ENCODE measurements at places on chromosomes 13 and 19.

DNA sequence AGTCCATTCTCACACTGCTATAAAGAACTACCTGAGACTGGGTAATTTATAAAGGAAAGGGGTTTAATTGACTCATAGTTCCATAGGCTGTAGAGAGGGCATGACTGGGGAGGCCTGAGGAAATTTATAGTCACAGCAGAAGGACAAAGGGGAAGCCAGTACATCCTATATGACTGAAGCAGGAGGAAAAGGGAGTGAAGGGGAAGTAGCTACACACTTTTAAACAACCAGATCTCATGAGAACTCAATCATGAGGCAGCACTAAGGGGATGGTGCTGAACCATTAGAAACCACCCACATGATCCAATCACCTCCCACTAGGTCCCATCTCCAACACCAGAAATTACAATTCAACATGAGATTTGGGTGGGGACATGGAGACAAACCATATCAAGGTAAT is 209.1 kb downstream of the DIAPH3 start:
- DNase-seq = no peak

DNA sequence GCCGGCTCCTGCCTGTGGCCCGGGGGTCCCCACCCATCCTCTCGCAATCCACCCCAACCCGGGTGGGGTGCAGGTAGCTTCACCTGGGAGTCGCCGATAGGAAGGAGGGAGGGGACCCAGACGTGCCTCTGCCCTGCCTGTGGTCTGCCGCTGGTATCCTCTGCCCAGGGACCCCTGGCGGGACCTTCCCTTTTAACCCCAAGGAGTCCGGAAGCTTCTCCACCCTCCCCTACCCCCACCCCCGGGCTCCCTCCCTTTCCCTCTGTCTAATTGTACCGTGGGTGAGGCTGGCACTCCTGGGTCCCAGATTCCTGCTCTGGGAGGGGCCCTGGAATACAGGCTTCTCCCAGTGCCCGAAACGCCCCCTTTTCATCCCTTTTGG is at the start of gene KLK10:
Gene KLK10, minus strand, starts transcription at position 166 of the 382 bp plus-strand sequence. CDS start 579 bp downstream, outside the sequence.
- no peak for DNase-seq

- no peak for DNase-seq
Observed at GRCh38 chr13:106859533-106859904, 291.6 kb upstream of the ARGLU1 start.

- DNase-seq = no peak
Observed at GRCh38 chr13:42260903-42261654, 10.9 kb upstream of the AKAP11 start.

DNA sequence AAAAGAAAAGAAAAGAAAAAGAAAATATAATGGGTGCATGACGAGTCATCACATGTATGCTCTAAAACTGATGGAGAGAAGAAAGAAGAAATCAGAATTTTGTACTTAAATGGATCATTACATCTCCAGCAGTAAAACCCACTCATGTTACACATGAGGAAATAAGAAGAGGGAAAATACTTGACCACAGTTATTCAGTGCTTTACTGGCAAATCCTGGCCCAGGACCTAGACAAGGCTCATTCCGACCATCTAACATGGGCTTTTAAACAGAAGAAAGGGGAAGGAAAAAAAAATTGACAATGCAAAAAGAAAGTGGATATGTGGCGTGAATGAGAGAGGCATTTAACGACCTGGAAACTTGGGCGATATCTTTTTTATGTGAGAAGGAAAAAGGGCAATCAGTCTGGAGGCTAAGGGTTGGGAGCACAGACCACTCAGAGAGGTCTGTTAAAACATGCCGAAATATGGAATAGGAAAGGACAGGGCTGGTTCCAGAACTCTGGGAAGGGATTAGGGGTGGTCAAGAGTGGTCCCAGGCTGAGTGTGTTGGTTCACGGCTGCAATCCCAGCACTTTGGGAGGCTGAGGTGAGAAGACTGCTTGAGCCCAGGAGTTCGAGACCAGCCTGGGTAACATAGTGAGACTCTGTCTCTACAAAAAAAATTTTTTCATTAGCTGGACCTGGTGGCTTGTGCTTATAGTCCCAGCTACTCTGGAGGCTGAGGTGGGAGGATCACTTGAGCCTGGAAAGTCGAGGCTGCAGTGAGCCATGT is 1.6 kb downstream of the SIGLECL1 start:
- no peak for DNase-seq

DNA sequence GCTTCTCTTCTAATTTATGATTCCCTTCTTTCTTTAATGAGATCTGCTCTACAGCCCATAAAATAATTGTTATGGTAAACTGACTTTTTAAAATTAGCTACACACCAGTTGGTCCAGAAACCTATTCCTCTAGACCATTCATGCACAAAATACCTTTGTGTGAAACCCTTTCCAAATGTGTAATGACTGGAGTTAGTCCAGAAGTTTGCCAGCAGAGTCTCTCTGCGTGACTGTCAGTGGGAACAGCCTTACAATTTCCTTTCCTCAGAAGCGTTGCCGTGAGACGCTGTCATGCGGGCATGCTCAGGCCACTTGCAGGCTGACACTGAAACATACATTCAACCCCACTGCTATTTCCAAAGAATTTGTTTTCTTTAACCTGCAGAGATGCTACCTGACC is 965.2 kb downstream of the PCDH9 start:
- DNase-seq = no peak

GRCh38 chr19:51372649-51373504 is at the start of gene NKG7:
Gene NKG7 (minus strand): TSS chr19:51372654. CDS start chr19:51372535, 119 bp downstream.
- no peak for DNase-seq

GRCh38 chr13:41621716-41622431 is 164.5 kb downstream of the RGCC start:
- DNase-seq = no peak

- no peak for DNase-seq
Observed at GRCh38 chr13:39918620-39919236, 263.3 kb downstream of the COG6 start.

- DNase-seq = no peak
Observed at GRCh38 chr19:16378291-16378889, 53.8 kb downstream of the KLF2 start.

DNA sequence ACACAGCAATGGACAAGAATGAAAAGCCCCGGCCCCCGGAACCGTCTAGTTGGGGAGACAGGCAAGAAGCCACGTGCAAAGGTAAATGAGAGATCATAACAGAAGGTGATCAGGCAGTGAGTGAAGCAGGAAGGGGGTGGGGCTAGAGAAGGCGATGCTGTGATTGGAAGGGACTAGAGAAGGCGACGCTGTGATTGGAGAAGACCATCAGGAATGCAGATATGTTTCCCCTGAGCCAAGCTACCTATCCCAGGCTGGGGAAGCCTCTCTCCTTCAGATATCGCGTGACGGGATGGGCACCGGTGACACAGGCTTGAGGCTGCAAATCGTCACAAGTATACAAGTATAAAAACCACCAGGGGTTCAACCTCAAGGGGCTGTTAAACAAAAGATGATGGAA is 21.8 kb downstream of the DCAF15 start:
- DNase-seq = no peak

GRCh38 chr19:42067315-42067888 is 2.6 kb downstream of the GRIK5 start:
- DNase-seq = no peak

DNA sequence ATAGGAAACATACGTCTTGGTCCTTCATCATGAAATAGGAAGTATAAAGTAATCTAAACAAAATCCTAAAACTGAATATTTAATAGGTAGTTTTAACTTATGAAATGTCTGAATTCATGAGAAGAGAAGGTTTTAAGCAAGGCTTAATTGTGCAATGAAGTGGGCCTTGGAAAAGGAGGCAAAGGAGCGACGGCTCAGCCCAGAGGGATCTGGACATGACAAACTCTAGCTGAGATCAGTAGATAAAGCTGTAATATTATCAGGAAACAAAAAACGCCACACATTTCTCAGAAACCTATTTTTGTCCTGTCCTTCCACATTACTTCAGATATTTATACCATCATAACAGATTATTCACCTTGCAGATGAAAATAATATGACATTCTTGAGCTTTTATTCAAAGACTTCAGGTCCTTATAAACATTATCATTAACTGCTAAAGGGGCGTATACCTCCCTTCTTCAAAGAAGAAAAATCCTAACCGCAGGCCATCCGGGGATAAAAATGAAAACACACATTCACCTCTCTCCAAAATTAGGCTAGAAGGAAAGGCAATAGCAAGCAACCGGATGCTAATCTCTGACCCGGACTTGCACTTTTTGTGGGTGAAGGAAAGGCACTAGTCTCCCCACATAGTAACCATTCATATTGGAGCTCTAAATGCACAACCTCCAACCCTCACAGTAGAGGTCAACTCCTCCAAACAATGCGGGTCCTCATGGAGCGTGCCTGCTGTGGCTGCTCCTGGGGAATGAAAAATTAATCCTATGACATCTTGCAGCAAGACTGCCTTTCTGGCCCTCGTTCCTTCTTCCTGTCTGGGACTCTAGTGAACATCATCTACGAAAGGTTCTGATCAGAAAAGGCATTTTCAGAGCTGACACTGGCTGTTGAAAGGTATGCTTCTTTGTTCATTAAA is 108.8 kb downstream of the TBC1D4 start:
- no peak for DNase-seq

DNA sequence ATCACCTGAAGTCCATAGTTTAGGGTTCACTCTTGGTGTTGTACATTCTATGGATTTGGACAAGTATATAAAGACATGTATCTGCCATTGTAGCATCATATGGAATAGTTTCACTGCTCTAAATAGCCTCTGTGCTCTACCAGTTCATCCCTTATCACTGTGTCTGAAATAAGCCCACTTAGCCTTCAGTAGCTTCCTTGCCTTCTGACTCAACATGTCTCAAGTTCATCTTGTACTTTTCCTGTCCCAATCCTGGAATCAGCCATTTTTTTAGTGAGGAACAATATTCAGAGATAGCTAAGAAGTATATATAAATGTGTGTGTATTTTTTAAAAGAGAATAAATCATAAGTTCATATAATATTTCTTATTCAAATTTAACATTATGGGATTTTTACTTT is 79.2 kb downstream of the DHRS12 start:
- no peak for DNase-seq

- no peak for DNase-seq
Observed at GRCh38 chr19:15379999-15380647, 536 bp upstream of the AKAP8 start.

GRCh38 chr13:30624630-30625029 is 6.9 kb downstream of the USPL1 start:
- no peak for DNase-seq

Measured in NCI-H1417 treated with DMSO at 0.1 percent for 48 hours (cell line).